Endodermal cell (in vitro differentiated cells): ENCODE measurements at places on chromosomes 11 and 22. TPM values are rescaled to one million over a fixed set of nuclear protein-coding genes. Genes with fewer than 3 reads are reported as not detected.

Gene TIRAP
- total RNA-seq: 7.9 to 11.4 TPM (median 11.1 TPM) in 3 replicates

Gene NLRX1
- total RNA-seq: 17.5 and 21.8 TPM in 2 replicates

Gene FGF19
- 0.40 to 0.66 TPM (median 0.61 TPM) in 3 replicates for total RNA-seq

Gene IGLL1
- not detected in 3 replicates for total RNA-seq

Gene TUB
- total RNA-seq: 14.3 and 15.8 TPM in 2 replicates

Gene SLC5A1
- not detected in 3 replicates for total RNA-seq

Gene CASP5
- total RNA-seq: not detected in 3 replicates
